CD8-positive, alpha-beta T cell (primary cell): ENCODE measurements at places on chromosomes 4 and X.

DNA sequence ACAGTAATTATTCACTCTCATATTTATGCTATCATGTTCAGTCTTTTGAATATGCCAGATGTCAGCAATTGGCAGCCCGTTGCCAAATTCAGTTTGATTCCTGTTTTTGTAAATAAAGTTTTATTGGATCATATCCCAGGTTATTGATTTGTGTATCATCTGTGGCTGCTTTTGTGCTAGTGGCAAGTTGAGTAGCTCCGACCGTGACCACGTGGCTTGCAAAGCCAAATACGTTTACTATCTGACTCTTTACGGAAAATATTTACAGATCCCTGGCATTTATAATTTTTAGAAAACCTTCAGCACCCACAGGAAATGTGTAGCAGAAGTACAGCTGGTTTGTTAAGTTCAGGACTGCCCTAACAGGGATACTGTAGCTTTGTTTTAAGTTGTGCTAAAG lies 67.4 kb downstream of the VCX2 start:
- DNase-seq = no peak

GRCh38 chr4:189304809-189305208 lies 635.9 kb upstream of the FRG1 start:
- no peak for DNase-seq

- DNase-seq = no peak
Observed at GRCh38 chrX:55524487-55524886, 34.8 kb upstream of the USP51 start.

- DNase-seq = peak; percentile 17
Observed at GRCh38 chr4:186067757-186068385, 1.1 kb upstream of the TLR3 start.

GRCh38 chrX:155086202-155086840 lies 15.0 kb downstream of the BRCC3 start:
- no peak for DNase-seq

GRCh38 chrX:53048169-53049126 lies at the start of gene GPR173:
Gene GPR173, plus strand, starts transcription at chrX:53048789. Its CDS starts 27,833 bp downstream, at chrX:53076622.
- DNase-seq = no peak

GRCh38 chrX:12309744-12310076 lies 171.4 kb downstream of the FRMPD4 start:
- no peak for DNase-seq
